ENCODE measurements at places on chromosomes 7 and 10. TPM values are rescaled to one million over a fixed set of nuclear protein-coding genes. Genes with fewer than 3 reads are reported as not detected.

DNA sequence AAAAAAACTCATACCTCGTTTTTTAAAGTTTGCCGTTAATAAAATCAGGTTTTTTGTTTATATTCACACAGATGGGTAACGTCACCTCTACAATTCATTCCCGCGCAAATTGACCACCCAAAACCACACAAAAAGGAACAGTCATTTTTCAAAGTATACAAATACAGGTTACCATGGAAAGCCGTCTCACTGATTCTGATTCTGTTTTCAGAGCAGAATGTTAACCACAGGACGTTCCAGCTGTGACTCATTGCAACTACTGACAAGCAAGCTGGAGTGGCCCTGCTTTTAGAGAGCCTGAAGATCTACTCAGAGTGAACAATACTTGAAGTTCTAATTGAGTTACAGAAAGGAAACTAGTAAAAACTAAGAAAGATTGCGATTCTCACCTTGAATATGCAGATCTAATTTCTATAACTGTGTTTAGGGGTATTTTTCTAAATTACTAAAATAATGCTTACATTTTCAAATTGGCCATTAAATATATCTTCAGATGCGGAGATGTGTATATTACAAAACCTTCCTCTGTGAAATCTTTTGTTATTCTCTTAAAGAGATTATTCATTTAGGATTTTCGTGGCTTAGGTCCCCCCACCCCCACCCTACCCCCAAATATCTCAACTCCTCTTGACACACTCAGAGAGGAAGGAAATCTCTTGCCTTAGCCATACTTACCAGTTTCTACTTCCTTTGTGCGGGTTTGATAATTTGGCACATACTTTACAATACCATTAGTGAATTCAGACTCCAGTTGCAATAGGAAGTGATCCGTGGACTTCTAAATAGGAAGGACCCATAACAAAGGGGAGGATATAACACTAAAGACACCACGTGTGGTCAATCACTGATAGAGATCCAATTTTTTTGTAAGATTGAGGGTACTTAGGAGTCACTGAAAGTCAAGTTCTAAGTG, 106.0 kb downstream of the CUBN start:
- no peaks in the 10 kb centered on the region for H3K36me3 ChIP-seq
- H3K4me3 ChIP-seq: no peak overlapping the region
- peaks cover 5% of the 10 kb centered on the region for H3K4me1 ChIP-seq
- H3K27me3 ChIP-seq: no peaks in the 10 kb centered on the region
- H3K27ac ChIP-seq: peak overlapping the region; percentile 78

The HPSE2 gene
- total RNA-seq: 0.58 TPM

DNA sequence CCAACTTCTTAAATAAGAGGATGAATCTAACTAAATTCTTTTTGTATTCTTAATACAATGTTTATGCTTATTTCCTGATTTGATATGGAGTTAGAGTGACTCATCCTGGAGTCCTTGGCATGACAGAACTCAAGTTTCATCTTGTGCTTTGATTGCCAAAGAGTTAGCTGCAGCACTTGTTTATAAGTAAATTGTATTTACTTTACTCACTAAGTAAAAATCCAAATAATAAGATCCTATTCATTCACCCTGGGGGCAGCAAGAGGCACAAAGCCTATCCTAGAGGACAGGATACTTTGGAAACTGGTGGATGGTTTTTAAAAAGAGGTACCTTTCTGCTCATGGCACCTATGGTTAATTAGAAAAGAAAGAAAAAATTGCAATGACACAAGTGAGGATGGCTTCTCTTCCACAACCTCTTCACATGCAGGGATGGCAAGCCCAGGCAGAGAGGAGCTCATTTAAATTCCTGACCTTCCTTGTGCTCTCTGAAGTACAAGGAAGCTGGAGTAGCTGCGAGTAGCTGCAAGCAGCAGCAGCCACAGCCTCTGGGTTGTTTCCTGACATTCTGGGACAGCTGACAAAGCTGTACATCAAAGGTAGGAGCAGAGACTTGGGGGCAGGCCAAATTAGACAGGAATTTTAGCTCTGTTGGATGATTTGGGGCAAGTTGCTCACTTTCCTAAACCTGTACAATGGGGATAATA, 28.5 kb upstream of the CROT start:
- no peak for DNase-seq
- no peak overlapping the region for H3K27ac ChIP-seq
- no peak overlapping the region for H3K4me3 ChIP-seq

The WDFY4 gene
- total RNA-seq: 7.0 TPM

DNA sequence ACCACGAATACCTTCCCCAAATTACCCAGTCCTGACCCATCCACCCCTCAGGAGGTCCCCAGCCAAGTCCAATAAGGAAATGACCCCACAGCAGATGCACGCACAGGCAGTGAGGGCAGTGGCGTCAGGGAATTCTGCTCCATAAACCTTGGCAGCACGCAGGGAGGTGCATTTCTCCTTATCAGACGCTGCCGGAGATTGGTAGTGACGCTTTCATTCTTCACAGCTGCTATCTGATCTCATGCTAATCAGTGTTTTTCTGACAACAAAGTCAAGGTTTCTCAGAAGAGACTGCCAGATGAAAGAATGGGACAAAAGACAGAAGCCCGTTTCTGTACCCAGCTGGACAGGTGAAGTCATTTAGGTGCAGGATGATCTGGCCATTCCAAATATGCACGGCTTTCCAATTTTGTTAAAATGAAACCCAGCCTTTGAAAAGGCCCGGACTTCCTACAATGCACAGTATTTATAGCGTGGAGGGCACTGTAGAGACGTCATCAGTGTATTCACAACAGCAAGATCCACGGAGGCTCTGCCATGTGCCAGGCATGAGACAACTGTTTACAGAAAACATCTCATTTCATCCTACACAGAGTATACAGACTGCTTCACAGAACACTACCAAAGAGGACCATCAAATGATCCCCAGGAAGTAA, 35.3 kb downstream of the DIP2C start:
- peaks cover 28% of the 10 kb centered on the region for H3K4me1 ChIP-seq
- H3K27me3 ChIP-seq: no peaks in the 10 kb centered on the region
- no peaks in the 10 kb centered on the region for H3K36me3 ChIP-seq
- H3K4me3 ChIP-seq: peak overlapping the region; percentile 7
- H3K27ac ChIP-seq: peak overlapping the region; percentile 52

The PBLD gene
- 29.0 TPM for total RNA-seq

DNA sequence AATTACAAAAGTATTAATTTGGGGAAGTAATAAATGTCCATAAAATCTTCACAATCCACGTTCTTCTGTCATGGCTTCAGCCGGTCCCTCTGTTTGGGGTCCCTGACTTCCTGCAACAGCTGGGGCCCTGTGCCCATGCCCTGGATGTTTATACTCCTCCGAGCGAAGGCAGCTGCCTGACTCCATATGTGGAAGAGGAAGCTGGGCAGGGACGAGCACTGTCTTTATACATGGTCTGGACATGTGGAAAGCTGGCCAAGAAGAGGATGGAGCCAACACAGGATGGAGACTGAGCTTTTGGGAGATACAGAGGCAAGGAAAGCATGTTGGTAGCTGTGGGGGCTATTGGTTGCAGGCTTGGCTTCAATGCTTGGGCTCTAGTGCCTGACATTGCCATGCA, 116.5 kb upstream of the EFCAB10 start:
- H3K27ac ChIP-seq: no peak overlapping the region
- no peaks in the 10 kb centered on the region for H3K27me3 ChIP-seq
- DNase-seq: no peak
- no peak overlapping the region for H3K4me3 ChIP-seq
- peaks cover 2% of the 10 kb centered on the region for H3K36me3 ChIP-seq

DNA sequence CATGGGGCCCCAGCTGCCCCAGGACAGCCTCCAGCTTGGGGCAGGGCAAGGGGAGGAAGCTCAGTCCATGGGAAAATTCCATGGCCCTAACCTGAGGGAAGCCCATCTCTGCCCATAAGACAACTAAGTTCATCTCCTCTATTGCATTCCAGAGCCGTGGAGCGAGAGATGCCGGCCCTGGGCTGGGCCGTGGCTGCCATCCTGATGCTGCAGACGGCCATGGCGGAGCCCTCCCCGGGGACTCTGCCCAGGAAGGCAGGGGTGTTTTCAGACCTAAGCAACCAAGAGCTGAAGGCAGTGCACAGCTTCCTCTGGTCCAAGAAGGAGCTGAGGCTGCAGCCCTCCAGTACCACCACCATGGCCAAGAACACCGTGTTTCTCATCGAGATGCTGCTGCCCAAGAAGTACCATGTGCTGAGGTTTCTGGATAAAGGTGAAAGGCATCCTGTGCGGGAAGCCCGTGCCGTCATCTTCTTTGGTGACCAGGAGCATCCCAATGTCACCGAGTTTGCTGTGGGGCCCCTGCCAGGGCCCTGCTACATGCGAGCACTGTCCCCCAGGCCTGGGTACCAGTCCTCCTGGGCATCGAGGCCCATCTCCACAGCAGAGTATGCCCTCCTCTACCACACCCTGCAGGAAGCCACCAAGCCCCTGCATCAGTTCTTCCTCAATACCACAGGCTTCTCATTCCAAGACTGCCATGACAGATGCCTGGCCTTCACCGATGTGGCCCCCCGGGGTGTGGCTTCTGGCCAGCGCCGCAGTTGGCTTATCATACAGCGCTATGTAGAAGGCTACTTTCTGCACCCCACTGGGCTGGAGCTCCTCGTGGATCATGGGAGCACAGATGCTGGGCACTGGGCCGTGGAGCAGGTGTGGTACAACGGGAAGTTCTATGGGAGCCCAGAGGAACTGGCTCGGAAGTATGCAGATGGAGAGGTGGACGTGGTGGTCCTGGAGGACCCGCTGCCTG, 4.3 kb downstream of the AOC1 start:
- H3K27me3 ChIP-seq: no peaks in the 10 kb centered on the region
- H3K4me1 ChIP-seq: no peaks in the 10 kb centered on the region
- no peak for DNase-seq

The GOLGA7B gene
- 1.1 TPM for total RNA-seq

The CALHM1 gene
- not detected for total RNA-seq

DNA sequence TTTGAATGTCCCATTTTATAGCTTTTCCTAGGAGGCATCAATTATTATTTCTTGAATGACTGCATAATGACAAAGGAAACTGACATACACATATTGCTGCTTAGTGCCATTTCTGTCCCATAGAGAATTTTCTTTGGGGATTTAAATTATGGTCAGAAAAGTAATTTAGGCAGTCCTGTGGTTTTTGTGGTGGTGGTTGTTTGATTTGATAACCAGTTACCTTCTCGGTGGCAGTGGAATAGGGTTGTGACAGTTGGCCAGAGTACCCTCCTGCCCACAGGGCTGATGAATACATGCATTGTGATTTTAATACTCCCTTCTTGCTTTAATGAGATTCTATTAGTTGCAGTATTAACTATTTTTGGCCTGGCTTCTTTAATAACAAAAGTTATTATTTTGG, 6.6 kb upstream of the SGCE start:
- H3K36me3 ChIP-seq: no peaks in the 10 kb centered on the region
- no peak for DNase-seq
- H3K4me1 ChIP-seq: no peaks in the 10 kb centered on the region
- H3K4me3 ChIP-seq: no peak overlapping the region
- H3K27me3 ChIP-seq: no peaks in the 10 kb centered on the region
- H3K27ac ChIP-seq: no peak overlapping the region

- no peak overlapping the region for H3K27ac ChIP-seq
- DNase-seq: no peak
- no peak overlapping the region for H3K4me3 ChIP-seq
- H3K4me1 ChIP-seq: no peaks in the 10 kb centered on the region
- no peaks in the 10 kb centered on the region for H3K27me3 ChIP-seq
- H3K36me3 ChIP-seq: no peaks in the 10 kb centered on the region
Measured at GRCh38 chr7:87567052-87567451, 33.6 kb downstream of the ABCB1 start.

DNA sequence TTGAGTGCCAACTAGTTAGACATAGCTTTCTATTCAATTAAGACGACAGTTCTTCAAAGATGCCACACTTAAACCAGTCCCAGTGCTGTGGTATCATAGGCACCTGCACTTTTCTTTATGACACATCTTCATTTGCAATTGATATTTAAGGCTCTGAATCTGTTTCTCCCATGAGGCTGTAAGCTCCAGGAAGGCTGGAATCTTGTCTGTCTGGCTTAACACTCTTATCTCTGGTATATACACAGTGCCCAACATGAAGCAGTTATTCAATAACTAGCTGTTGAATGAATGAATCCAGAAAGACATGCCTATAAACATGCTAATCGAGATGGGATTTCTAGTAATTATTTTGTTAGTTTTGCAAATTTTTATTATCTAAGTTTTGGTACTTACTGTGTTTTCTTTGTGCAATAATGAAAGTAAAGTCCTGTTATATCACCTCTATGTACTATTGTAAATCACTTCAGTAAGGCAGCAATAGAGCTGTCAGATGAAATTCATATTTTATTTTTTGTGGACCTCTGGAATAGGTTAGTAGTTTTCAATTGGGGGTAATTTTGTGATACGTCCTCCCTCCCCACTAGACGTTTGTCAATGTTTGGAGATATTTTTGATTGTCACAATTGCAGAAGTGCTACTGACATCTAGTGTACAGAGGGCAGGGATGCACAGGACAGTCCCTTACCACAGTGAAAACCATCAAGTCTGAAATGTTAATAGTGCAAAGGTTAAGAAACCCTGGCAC, 51.3 kb upstream of the STEAP4 start:
- H3K27ac ChIP-seq: no peak overlapping the region
- H3K36me3 ChIP-seq: no peaks in the 10 kb centered on the region
- no peaks in the 10 kb centered on the region for H3K4me1 ChIP-seq
- no peak overlapping the region for H3K4me3 ChIP-seq
- peak; percentile 25 for DNase-seq
- H3K27me3 ChIP-seq: no peaks in the 10 kb centered on the region

All from stomach (tissue), 19 donors.